ENCODE measurements at places on chromosomes 4 and X.

- DNase-seq = no peak
Measured at GRCh38 chrX:25105221-25105620, 89.5 kb upstream of the ARX start.

- no peak for DNase-seq
Measured at GRCh38 chr4:1619151-1619672, 64.9 kb downstream of the FAM53A start.

DNA sequence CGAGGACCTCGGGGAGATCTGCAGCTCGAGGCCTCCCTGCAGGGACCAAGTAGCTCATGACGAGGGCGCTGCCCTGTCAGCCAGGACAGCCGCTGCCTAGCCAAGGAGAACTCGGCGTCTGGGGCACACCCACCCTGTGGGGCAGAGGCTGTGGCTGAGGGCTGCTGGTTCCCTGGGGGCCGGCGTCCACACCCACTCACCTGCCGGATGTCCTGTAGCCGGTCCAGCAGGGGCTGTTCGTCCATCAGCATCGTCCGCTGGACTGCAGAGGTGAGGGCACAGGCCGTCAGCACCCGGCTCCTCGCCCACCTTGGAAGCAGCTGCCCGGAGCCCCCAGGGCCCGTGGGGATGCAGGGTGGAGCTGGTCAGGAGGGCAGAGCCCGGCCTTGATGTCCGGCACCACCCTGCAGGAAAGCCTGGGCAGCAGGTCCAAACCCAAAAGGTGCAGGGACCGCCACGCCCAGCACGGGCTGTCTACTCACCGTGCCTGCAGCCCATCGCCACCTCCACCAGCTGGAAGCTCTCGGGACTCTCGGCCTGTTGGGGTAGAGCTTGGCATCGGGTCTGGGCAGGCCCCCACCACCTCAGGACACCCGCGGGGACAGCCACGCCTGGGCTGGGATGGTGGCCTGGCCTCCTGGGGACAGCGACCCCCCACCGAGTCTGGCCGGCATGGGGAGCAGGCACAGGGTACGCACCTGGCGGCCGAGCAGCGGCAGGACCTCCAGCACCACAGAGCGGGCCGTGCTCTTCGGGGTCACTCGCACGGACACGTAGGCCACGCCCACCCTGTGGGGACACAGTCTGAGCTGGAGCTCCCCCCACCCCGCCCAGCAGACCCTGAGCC is 6.9 kb downstream of the DGKQ start:
- DNase-seq = no peak

GRCh38 chr4:73230865-73231517 is 27.6 kb downstream of the ANKRD17 start:
- no peak for DNase-seq

GRCh38 chr4:182017038-182017437 is 226.2 kb upstream of the TENM3 start:
- no peak for DNase-seq

GRCh38 chr4:875818-876423 is 50.0 kb upstream of the CPLX1 start:
- no peak for DNase-seq

DNA sequence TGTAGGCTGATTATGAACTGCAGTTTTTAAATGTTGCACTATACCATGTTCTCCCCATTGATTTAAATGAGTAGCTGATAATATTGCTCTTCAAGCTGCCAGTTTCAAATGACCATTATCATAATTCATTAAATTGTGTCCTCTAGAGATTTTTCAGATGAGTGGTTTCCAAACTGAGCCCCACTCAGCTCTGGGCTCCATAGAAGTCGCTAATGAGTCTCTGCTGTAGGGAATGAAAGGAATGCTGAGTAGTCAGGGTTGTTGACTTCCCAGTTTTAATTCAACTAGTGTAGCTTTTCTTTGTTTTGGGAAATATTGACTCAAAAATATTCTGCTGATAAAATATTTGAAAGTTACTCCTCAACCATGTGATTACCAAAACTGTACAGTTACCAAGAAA is 1081.1 kb downstream of the ARAP2 start:
- no peak for DNase-seq

DNA sequence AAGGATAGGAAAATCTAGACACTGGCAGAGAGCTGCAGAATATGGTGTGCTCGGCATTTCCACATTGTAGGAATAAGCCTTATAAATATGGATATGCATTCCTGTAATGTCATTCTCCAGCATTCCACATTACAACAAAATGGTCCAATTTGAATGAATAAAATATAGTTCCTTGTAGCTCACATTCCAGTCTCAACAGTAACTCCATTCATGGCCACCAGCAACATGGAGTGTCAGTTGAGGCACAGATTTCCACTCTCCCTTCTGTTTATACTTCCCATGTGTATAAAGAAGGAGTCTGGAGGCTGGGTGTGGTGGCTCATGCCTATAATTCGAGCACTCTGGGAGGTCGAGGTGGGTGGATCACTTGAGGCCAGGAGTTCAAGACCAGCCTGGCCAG is 84.5 kb downstream of the AASDH start:
- no peak for DNase-seq

GRCh38 chr4:31193521-31193920 is 473.4 kb downstream of the PCDH7 start:
- DNase-seq = peak; percentile 92

- DNase-seq = peak; percentile 23
Measured at GRCh38 chr4:139768896-139769295, 103.3 kb downstream of the MGST2 start.

DNA sequence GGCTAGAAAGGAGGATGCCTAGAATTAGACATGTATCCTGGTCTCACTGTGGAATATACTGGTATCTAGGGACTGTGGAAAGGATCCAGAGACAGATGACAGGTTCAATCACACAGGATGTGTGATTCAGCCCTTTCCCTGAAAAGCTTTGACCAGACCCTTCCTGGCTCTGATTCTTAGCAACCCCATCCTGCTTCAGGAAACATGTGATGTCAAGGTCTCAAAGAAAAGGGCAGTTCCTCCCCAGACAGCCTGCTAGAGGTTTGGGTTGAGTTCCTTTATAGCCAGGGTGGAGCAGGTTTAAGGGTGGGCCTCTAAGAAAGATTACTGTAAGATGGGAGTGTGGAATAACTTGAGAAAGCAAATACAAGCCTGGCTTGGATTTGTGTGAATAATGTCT is 3.0 kb downstream of the BMP15 start:
- no peak for DNase-seq

DNA sequence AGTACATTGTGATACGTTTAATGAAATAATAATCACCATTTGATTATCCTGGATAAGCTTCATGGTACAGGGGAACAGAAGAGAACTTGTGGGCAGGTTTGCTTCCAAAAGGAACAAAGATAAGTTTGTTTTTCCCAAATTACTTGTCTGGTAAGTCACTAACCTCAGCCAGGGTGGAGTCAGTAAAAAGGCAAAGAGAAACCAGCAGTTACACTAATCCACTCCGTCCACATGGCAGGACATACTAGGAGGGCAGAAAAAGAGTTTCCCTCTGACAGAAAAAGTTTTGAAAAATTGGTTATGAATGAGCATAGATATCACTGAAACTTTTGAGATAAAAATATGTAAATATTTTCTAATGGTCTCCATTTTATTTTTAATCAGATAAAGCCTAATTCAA is 285.9 kb downstream of the IL15 start:
- no peak for DNase-seq

- DNase-seq = no peak
Measured at GRCh38 chr4:145623831-145624230, 4.6 kb downstream of the MMAA start.

- no peak for DNase-seq
Measured at GRCh38 chr4:3640587-3640962, 108.4 kb upstream of the LRPAP1 start.

- no peak for DNase-seq
Measured at GRCh38 chrX:153064061-153064460, 7.8 kb downstream of the PNMA3 start.

DNA sequence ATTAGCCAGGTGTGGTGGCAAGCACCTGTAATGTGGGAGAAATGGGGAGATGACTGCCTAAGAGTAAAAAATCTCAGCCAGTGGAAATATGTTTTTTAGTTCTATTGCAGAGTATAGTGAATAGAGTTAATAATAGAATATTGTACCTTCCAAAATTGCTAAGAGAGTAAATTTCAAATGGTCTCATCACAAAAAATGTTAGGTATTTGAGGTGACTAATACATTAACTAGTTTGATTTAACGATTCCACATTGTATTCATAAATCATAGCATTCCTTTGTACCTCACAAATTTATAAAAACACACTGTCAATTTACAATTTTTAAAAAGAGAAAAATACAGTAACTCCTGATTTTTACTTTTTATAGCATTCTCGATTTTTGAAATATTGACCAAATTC is 681.5 kb upstream of the EPHA5 start:
- DNase-seq = no peak

DNA sequence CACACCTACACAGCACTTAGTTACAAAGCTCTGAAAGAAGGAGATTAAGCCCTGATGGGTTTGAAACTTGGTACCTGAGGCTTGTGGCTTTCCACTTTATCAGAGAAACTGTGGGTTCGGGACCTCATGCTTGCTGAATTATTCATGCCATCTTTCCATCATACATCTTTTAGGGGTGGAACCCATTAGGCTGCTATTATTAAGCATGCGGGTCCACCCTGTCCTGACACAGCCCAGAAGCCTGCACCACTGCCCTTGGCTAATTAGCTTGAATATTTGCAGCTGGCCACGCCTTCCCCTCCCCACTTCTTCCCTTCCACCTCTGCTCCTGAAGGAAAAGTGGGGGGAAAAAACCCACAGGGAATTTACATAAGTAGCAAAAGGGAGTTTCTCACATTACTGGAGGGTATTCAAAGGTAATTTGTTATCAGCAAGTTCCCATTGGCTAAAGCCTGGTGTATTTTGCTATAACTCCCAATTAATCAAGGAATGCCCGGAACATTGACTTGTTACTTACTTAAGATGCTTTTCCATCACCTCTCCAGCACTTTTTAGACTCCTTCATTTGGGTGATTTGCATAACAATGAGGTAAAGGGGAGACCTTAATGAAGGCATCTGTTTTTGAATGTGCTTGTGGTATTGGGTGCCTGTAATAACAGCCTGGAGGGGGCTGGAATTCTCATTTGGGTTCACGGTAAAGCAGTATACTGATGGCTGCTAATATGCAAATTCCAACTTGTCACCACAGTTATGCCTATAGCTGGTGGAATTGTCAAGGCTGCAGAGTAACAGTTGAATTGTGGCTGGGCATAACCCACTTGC is 231.7 kb upstream of the GATB start:
- DNase-seq = no peak

DNA sequence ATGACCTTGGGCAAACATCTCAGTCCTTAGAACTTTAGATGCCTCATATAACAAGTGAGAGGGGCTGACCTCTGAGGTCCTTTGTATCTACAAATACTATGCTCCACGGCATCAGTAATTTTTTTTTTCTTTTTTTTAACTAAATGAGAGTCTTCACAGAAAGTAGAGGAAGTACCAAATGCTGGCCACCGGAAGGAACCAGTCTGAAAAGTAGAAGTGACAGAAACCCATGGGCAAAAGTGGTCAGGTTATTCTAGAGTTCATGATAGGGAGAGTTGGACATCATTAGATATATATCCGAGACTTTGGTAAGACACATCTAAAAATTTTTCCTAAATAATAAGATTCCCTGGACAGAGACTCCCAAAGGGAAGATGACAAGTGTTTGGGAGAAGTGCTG is 53.7 kb downstream of the COQ2 start:
- DNase-seq = no peak

- no peak for DNase-seq
Measured at GRCh38 chr4:628311-628741, 3.0 kb downstream of the PDE6B start.

DNA sequence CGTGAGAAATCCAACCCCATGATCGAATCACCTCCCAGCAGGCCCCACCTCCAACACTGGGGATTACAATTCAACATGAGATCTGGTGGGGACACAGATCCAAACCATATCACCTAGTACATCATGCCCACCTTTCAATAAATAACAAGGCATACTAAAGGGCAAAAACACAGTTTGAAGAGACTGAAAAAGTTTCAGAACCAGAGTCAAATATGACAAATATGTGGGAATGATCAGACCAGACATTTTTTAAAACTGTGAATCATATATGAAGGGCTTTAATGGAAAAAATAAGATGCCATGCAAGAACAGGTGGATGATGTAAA is 167.3 kb downstream of the CAMK2D start:
- DNase-seq = no peak

- no peak for DNase-seq
Measured at GRCh38 chr4:1408418-1408817, 2.2 kb upstream of the NKX1-1 start.

GRCh38 chr4:91448668-91449330 is 855.0 kb upstream of the GRID2 start:
- no peak for DNase-seq

- DNase-seq = no peak
Measured at GRCh38 chr4:88937081-88937480, 119.9 kb downstream of the FAM13A start.

DNA sequence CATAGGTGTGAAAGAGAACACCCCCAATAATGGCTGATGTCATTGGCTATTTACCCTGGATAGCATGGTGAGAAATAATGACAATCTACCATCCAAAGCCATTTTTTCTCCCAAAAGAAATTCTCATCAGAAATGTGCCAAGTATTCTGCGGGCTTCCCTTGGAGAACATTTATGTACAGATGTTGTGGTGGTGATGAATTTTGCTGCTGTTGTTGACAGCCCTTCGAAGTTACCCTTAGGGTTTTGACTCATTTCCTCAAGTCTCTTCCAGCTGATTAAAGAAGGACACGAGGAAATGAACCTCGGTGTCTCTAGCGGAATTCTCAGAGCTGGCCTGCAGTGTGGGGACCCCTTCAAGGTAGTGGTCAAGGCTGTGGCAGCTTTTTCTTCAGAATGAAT is 3.4 kb downstream of the KIT start:
- no peak for DNase-seq

DNA sequence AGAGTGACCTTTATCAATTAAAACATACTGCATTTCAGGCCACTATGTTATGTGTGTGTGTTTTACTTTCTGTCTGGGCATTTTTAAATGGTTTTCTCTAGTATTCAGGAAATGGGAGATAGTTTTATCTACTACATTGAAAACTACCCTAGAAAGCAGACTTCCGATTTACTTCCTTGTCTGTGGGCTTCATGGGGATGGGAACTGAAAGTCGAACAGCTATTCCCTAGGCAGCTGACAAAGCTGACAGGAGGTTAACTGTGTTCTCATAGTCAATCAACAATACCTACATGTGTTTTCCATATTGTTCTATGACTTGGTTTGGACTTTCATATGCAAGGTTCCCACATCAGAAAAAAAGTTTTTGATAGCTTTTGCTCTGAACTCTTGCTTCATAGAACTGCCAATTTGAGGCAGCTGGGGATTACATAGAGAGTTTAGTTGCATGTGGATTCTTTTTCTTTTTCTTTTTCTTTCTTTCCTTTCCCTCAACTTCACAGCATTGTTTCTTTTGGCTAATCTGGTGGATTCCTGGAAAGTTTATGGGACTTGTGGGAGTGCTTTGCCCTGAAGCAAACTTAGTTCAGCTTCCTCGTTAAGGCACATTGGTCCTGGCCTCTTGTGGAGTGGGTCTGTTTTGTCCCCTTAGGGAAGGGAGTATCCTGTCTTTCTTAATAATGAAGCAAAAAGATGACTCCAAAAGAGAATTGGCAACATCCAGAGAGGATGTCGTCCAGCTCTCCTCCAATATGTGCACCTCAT is 327.1 kb upstream of the GIMD1 start:
- no peak for DNase-seq
